NCI-H2029 (cell line): ENCODE measurements at places on chromosomes 1 and 21.

GRCh38 chr1:231515748-231516147 is 12.7 kb upstream of the TSNAX start:
- DNase-seq = no peak

- no peak for DNase-seq
Measured at GRCh38 chr1:38093569-38094520, 47.3 kb upstream of the POU3F1 start.

DNA sequence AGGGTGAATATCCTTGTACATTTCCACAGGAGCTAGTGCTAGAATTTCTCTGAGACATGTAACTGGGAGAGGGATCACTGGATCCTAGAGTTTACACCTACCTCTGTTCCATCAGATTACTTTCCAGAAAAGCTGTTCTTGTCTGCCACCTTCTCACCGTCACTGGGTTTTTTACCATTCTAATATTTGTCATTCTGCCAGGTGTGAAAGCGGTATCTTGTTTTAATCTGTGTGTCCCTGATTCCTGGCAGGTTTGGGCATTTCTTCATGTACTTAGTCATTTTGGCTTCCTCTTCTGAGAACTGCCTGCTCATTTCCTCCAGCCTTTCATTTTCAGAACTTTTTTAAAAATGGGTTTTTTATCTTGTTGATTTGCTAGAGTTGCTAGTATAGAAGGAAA is 5.1 kb downstream of the PMF1 start:
- DNase-seq = no peak

DNA sequence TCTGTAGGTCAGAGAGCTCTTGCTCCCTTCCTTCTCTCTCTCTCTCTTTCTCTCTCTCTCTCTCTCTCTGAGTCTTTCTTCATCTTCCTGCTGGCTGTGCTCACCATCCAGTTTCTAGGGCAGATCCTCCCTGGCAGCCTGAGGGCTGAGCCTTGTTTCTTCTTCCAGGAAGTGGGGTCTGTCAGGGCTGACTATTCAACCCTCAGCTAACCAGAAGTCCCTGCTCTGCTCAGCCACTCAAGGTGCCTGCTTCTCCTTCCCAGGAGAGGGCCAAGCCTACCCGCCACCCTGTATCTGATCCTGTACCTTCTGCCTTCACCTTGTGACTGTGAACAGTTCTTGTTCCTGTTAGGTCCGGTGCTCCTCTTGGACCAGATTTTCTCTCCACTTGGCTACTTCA is 107.6 kb upstream of the ETV3 start:
- no peak for DNase-seq

DNA sequence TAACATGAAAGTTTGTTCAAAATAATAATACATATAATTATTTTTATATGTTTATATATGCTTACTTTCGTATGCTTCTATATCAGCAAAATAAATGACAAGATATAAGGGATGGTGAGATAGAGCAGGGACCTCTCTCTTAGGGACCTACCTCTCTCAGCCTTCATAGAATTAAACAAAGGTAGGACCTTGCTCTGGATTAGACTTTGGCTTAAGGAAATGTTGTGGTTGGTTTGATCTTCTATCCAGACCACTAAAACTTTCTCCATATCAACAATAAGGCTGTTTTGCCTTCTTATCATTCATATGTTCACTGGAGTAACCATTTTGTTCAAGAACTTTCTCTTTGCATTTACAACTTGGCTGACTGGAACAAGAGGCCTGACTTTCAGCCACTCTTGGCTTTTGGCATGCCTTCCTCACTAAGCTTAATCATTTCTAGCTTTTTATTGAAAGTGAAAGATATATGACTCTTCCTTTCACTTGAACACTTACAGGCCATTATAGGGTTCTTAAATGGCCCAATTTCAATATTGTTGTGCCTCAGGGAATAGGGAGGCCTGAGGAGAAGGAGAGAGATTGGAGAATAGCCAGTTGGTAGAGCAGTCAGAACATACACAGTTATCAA is 14.4 kb downstream of the FRRS1 start:
- no peak for DNase-seq
